ENCODE measurements at places on chromosomes 2 and 18. TPM values are rescaled to one million over a fixed set of nuclear protein-coding genes. Genes with fewer than 3 reads are reported as not detected.

DNA sequence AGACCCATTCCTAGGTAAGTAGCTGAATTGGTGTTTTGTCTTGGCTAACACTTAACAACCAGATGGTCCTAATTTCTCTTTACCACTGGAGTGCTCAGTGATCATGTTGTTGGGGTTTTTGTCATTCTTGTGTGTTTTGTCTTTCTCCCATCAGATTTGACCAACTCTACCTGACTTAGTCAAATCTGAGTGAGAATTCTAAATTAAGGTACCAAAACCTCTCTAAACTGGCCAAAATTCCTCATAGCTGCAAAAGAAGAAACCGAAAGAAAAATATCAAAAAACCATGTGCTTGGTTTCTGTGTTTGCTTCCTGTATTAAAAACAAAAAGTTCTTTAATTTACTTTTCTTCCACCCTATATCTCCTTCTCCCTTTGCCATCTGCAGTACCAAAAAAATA is 350.7 kb upstream of the SPHKAP start:
- no peak for DNase-seq

DNA sequence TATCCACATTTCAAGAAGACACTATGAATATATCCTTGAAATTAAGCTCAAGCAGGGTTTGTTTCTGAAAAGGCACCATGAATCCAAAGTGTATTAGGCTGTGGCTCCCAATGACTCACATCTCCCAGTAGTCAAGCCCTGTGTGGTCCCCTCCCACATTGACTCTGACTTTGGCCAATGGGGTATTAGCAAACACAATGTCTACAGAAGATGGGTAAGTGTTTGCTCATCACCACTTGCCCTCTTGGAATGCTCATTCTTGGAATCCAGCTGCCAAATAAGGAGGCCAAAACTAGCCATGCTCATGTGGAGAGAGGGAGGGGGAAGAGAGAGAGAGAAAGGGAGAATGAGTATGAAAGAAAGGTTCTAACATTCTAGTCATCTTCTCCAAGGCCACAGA is 490.0 kb downstream of the TXNL1 start:
- DNase-seq = no peak

GRCh38 chr2:158042245-158042644 is 59.4 kb upstream of the UPP2 start:
- DNase-seq = no peak

GRCh38 chr2:88765154-88765888 is 73.8 kb downstream of the RPIA start:
- no peak for DNase-seq

- peak; percentile 81 for DNase-seq
Measured at GRCh38 chr2:129877289-129877741, 102.2 kb upstream of the RAB6C start.

GRCh38 chr2:191818725-191819350 is 28.1 kb downstream of the CAVIN2 start:
- no peak for DNase-seq

- DNase-seq = no peak
Measured at GRCh38 chr2:71843391-71843850, 304.2 kb downstream of the CYP26B1 start.

DNA sequence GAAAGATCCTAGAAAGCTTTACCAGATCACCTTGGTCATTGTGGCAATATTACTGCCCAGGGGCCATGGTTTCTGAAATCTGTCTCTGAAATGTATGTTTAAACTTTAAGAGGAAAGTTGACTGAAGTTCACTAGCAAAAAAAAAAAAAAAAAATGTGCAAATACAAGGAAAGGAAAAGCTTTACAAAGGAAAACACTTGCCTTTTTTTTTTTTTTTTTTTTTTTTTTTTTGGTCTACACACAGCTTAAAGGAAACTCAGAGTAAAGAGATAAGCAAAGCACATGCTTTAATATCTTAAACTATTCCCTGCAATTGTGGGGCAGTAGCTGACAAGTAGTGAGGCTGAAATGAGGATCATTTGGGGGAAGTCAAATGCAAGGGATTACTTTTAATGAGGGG is 174.2 kb upstream of the EPAS1 start:
- DNase-seq = no peak

AGXT gene
- not detected for polyA plus RNA-seq
